MCF 10A (cell line): ENCODE measurements at places on chromosomes 4 and X.
A peak's percentile ranks its signal among the peaks of the same experiment; 100 is the strongest.

- DNase-seq = peak; percentile 8
Observed at GRCh38 chrX:151697522-151697921, 2.3 kb downstream of the PRRG3 start.

DNA sequence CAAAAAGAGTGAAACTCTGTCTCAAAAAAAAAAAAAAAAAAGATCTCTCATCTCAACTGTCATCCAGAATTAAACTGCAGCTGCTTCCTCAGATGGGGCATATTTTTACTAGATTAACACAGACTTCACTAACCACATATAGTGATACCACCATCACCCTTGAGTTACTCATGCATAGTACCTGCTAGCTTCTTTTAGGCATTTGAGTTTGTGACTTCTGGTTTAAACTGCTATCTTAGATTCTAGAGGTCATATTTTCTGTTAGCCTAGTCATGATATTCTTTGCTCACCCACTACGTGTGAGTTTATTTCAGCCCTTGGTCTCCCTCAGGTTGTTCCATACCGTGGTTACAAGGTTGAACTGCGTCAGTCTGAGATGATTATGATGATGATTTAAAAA is 154.9 kb upstream of the BMP3 start:
- no peak for DNase-seq

GRCh38 chr4:70838666-70839588 is 763 bp downstream of the GRSF1 start:
- peak; percentile 61 for DNase-seq

GRCh38 chrX:1462596-1463251 is 10.0 kb upstream of the ASMTL start:
- peak; percentile 60 for DNase-seq

GRCh38 chr4:166657261-166657660 is 577.0 kb downstream of the SPOCK3 start:
- no peak for DNase-seq

- DNase-seq = no peak
Observed at GRCh38 chr4:109562457-109563239, 2.6 kb downstream of the MCUB start.

- no peak for DNase-seq
Observed at GRCh38 chr4:159111416-159111815, 8.5 kb downstream of the RAPGEF2 start.

DNA sequence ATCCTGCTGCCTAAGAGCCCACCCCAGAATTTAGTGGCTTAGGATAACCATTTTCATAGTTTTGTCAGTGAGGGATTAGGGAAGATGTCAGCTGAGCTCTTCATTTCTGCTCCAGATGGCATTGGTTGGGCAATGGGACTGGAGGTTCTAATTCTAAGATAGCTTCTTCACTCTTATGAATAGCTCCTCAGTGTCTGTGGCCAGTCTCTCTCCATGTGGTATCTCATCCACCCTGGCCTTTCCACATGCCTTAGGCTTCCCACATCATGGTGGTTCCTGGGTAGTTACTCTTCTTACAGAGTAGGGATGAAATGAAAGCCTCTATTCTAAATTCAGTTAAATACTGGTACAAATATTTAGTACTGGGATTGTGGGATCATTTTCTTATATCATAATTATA is 31.3 kb downstream of the REPS2 start:
- no peak for DNase-seq

- DNase-seq = no peak
Observed at GRCh38 chrX:20666331-20666730, 399.6 kb upstream of the RPS6KA3 start.

- no peak for DNase-seq
Observed at GRCh38 chr4:167956676-167957075, 135.7 kb upstream of the ANXA10 start.
